Ovary (tissue), 10 donors: ENCODE measurements at places on chromosomes 6 and 20.

GRCh38 chr6:90144396-90144795, 152.2 kb downstream of the BACH2 start:
- no peak for DNase-seq

DNA sequence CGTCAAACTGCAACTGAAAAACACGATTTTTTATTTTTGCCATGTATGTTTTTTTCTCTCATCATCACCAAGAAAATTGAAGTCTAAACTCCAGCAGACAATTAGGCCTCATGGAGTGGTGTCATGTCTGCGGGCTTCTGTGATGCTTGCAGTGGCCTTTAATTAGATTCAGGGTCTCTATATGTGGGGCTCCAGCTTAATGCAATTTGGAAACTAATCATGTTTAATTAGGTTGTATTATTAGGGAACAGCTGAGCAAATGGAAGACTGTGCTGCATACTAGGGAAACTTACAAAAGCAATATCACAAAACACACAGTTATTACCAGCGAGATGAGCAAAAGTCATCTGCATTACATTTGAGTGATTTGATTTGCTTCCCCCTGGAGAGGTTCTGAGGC, 132.9 kb upstream of the PMEPA1 start:
- no peak for DNase-seq

GRCh38 chr6:139996253-139996834, 621.9 kb upstream of the CITED2 start:
- DNase-seq: no peak

GRCh38 chr6:43800298-43800623, 30.2 kb downstream of the VEGFA start:
- DNase-seq: no peak

GRCh38 chr20:54002741-54003140, 67.7 kb downstream of the BCAS1 start:
- DNase-seq: no peak

- DNase-seq: no peak
Observed at GRCh38 chr6:169051371-169051770, 202.3 kb downstream of the THBS2 start.

- peak; percentile 46 for DNase-seq
Observed at GRCh38 chr20:5000263-5001173, 792 bp downstream of the SLC23A2 start.
